ENCODE measurements at places on chromosomes 5 and 9.

DNA sequence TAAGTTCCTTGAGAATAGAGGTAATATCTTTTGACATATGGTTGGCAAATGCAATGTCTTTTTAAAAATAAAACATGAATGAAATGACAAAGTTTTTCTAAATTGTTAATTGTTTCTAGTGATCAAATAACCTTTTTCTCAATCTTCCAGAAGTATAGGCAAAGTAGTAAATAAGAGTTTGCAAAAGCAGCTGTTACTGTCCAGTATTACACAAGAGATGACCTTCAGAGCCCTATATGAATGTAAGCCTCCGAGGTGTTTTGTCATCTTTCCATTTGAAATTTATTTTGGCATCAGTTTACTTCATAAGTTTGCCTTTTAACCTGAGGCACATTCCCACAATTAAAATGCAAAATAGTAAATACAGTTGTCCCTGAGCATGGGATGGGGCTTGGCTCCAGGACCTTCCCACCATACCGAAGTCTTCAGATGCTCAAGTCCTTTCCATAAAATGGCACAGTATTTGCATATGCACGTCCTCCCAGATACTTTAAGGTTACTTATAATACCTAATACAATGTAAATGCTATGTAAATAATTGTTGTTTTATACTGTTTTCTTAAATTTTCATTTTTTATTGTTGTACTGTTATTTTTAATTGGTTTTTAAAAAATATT lies 65.6 kb downstream of the MEGF9 start:
- no peak for DNase-seq

DNA sequence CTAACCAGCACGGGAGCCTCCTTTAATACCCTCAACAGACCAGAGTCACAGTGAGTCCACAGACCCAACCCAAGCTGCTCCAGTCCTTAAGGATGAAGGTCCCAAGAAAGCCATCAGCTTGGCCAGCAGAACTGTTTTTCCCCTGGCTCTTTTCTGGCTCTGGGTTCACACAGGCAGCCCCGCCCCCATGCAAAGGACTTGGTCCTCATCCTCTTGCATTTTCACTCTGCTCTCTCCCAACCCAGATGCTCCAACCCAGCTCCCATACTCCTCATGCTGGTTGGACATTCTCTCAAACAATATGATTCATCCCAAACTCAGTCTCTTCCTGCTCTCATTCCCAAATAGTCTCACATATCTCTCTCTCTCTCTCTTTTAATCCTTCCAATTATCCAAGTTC lies 74.2 kb upstream of the SPOCK1 start:
- no peak for DNase-seq

- DNase-seq, result no peak
Observed at GRCh38 chr9:72025906-72026305, 34.5 kb downstream of the C9orf57 start.

DNA sequence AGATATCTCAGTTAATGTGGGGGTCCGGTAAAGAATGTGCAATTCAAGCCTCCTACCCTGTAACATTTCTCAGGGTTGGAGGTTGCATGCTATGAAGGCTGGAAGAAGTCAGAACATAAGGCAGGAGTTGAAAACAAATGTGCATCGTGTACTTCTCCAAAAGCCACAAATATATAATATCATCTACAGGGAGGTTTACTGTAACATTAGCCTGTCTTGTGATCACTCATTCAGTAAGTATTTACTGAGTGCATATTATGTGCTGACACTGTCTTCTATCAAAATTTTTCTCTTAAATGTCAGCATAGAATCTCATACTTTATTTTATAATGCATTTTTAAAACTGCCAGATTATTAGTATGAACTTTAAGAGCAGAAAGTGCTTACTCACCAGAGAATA lies 105.6 kb upstream of the ZNF366 start:
- no peak for DNase-seq

DNA sequence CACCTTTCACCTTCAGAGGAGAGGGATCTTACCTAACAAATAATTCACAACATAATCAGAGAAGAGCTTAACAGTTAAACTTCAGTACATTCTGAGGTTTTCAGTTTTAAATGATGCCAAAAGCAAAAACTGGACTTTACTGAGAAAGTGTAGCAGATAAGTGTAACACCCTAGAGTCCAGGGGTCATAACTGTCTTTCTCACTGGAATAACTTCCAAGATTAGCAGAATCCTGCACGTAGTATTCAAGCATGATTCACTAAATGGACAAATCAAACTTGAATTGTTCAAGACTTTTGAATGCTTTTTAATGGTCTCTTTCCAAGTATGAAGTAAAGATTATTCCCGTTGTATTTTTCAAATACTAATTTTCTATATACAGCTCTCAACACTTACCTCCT lies 180.1 kb upstream of the NREP start:
- DNase-seq, result no peak

DNA sequence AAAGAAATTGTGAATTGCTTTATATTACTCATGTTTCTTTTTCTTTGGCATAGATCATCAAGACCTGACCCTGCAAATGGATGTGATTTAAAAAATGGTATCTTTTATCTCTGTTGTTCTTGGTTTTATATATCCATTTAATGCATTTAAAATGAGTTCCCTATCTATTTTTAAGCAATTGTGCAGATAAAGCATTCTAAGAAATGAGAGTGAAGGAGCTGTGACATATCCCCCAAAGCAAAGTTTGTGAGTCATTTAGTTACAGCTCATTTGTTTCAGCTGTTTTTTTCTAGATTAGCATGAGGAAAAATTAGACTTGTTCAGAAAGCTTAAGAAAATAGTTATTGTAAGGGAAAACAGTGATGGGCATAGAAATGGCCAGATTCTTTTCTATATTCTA lies 7.6 kb upstream of the ELOVL7 start:
- no peak for DNase-seq

- DNase-seq, result no peak
Observed at GRCh38 chr5:172731680-172732074, 39.3 kb downstream of the DUSP1 start.

- peak; percentile 74 for DNase-seq
Observed at GRCh38 chr9:134455934-134456755, 129.9 kb downstream of the RXRA start.

DNA sequence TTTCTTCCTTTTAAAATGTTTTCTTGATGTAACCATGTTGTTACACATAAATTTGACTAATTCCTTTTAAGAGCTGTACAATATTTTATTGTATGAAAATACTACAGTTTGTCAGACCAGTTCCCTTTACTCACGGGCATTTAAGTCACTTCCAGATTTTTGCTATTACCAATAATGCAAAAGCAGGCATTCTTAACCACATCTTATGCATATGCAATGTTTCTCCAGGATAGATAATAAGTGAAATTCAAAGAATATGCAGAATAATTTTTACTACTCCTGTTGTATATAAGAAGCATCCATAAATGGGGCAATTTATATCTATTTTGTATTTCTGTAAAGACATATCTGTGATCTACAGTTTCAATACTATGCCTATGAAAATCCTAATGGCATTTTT lies 77.3 kb downstream of the FNIP1 start:
- DNase-seq, result no peak

GRCh38 chr9:89440548-89440947 lies 57.4 kb downstream of the SEMA4D start:
- no peak for DNase-seq

DNA sequence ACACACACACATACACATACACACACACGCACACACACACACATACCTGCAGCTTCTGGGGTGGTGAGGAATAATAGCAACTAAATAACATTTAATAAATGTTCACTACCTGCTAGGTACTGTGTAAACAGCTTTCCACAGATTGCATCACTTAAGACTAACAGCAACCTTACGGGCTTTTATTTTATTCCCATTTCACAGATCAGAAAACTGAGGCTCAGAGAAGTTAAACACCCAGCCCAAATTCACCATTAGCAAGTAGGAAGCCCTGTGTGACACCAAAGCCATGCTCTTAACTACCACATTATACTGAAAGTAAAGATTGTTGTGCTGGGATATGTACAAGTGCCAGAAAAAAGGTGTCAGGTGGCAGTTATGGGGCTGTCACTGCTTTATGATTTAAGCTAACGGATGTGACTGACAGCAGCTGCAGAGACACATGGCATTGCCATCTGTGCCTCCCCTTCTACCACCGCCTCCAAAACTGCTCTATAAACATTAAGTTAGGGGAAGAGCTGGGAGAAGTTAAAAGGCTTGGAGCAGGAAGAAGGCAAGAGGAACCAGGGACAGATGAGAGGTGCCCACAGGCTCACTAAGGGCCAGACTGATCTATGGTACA lies 13.6 kb downstream of the MTMR12 start:
- no peak for DNase-seq

DNA sequence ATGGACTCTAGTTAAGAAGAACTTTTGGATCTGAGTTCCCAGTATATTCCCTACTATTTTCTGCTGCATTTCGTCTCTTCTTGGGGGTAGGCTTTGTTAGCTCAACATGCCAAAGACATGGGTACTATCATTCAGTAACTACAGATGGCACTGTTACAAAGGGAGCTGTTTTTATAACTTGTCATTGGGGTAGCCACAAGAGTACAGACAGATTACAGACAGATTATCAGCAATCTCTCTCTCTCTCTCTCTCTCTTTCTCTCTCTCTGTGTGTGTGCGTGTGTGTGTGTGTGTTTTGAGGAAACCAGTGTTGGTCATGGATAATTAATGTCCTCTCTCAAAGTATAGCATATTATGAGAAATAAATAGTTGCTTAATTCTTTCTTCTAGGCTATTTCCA lies 116.1 kb downstream of the WDR70 start:
- DNase-seq, result no peak

DNA sequence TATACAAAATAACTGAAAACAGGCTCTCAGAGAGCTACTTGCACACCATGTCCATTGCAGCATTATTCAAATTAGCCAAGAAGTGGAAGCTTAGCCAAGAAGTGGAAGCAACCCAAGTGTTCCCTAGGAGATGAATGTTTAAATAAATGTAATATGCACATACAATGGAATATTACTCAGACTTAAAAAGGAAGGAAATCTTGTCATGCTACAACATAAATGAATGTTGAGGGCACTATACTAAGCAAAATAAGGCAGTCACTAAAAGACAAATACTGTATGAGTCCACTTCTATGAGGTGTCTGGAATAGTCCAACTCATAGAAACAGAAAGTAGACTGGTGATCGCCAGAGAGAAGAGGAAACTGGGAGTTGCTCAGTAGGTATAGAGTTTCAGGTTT lies 438.1 kb downstream of the MAT2B start:
- DNase-seq, result no peak

GRCh38 chr5:3893975-3894374 lies 298.3 kb downstream of the IRX1 start:
- no peak for DNase-seq

DNA sequence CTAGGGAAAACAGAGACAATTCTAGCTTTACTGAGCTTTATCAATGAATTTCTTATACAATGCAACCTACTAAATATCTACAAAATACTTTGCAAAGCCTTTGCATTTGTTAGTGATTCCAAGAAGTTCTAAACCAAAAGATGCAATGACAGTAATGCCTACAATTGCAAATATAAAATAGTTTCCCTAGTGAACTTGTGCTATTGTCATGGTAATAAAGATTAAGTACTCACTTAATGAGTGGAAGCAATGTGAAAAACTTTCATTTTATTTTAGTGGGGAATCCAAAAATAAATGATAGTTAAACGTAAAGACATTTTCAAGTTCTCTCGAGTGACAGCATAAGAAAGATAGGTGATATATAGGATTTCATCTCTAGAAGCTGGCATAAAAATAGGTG lies 270.5 kb upstream of the CTNND2 start:
- DNase-seq, result no peak

GRCh38 chr9:105245029-105245890 lies 809 bp downstream of the SLC44A1 start:
- no peak for DNase-seq

GRCh38 chr9:801399-802071 lies 40.0 kb upstream of the DMRT1 start:
- peak; percentile 5 for DNase-seq

DNA sequence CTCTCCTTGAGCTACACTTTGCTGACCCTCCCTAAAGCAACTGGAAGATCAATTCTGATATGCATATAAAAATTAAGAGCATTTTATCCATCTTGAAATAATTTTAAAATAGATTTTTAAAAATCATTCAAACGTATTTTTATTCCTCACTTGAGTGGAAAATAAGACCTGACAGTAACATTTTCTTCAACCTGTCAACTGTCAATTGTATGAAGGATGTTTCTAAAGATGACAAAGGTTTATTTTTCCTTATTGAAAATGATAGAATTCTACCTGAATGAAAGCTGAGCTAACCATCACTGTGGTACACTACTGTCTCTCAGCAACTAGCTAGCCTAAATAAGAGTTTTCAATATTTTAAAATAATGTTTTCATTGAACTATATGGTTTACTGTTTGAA lies 7.0 kb downstream of the EFNA5 start:
- DNase-seq, result no peak

- no peak for DNase-seq
Observed at GRCh38 chr5:143938230-143938629, 126.3 kb downstream of the HMHB1 start.

DNA sequence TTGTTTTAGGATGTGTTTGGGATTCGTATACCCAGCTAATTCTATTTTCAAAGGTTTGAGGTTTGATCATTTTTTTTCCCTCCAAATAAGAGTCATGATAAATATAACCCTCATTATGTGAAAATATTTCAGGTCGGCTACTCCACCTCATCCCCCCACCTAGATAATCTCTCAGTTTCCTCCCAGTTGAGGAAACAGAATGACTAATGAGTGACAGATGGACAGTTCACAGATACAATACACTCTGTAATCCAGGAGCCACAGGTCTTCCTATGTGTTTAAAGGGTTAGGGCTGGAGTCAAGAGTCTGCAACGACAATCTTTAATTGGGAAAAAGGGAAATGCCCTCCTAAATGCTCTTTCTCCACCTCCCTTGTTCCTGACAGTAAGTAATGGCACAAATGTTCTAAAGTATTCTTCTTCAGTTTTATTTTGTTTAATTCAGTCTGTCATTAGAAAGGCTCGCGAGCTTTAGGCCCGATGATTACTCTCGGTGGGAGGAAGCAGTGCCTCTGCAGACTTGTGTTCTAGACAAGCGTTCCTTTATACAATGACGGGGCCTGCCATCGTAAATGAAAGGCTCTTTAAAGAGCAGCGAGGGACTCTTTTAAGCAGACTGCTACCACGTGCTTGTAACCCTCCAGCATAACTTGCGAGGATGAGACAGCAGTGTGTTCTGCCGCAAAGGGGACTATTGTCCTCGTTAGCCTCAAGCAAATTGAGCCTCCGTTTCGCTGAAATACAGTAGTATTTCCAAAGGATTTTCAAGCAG lies 69.0 kb downstream of the MEF2C start:
- no peak for DNase-seq

- no peak for DNase-seq
Observed at GRCh38 chr5:3310541-3311261, 284.9 kb upstream of the IRX1 start.

Measured in left renal cortex interstitium (tissue), 4 donors.